ENCODE measurements at places on chromosomes 1 and 21. TPM values are rescaled to one million over a fixed set of nuclear protein-coding genes. Genes with fewer than 3 reads are reported as not detected.

The CYP4A22 gene
- total RNA-seq: not detected

The CFHR3 gene
- total RNA-seq: not detected

The PTPRU gene
- total RNA-seq: 2.4 TPM

The UBL4B gene
- total RNA-seq: not detected

The ATAD3B gene
- 16.4 TPM for total RNA-seq

The PPFIA4 gene
- 1.7 TPM for total RNA-seq

The LCE3D gene
- total RNA-seq: not detected

The C1orf87 gene
- not detected for total RNA-seq

The ZSWIM5 gene
- total RNA-seq: 11.1 TPM

The CLDN19 gene
- total RNA-seq: not detected

The SLC9A1 gene
- 122 TPM for total RNA-seq

The IFI44 gene
- total RNA-seq: 3.9 TPM

The FAM229A gene
- total RNA-seq: 8.9 TPM

The HNRNPCL2 gene
- total RNA-seq: not detected

The DCST1 gene
- not detected for total RNA-seq

The MMEL1 gene
- total RNA-seq: 7.8 TPM

The LCE2B gene
- total RNA-seq: not detected

The KLHDC8A gene
- 0.40 TPM for total RNA-seq

- no peak for DNase-seq
Measured at GRCh38 chr1:208029381-208030287, 118.7 kb upstream of the CD34 start.

- DNase-seq: no peak
Measured at GRCh38 chr1:89356658-89357400, 7.0 kb upstream of the GBP6 start.

- DNase-seq: no peak
Measured at GRCh38 chr1:42157667-42158066, 4.5 kb downstream of the GUCA2B start.

DNA sequence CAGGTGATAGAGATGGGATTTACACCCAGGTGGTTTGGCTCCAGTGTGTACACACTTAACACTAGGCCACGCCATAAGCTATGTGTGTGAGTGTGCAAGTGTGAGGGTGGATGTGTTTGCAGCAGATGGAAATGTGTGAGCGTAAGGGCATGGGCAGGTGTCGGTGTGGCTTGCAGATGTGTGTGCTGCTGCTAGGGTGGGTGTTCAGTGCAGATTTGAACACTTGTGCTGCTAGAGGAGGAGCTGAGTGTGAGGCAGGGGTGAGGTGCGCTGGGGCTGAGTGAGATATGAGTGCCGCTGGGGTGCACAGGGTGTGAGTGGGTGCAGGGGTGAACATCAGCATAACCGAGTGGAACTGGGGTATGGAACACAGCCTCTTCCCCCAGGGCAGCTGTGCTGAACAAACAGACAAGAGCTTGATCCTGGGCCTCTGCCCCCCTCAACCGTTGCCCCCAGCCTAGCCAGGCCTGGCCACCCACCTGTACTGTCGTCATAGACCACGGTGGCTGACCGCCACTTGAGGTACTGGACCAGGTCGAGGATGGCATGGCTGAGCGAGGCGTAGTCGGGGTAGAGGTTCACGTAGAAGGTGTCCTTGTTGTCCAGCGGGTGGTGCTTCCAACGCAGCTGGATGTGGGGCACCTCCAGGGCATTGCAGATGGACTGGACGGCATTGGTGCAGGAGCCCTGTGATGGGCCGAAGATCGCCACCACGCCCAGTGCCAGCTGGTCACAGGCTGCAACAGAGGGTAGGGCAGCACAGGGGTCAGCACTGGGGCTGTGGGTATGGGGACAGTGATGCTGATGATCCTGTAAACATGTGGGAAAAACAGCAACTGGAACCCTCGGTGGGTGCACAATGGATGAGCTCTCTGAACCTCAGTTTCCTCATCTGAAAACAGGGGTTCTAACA is 153.9 kb downstream of the GRIK3 start:
- no peak for DNase-seq

DNA sequence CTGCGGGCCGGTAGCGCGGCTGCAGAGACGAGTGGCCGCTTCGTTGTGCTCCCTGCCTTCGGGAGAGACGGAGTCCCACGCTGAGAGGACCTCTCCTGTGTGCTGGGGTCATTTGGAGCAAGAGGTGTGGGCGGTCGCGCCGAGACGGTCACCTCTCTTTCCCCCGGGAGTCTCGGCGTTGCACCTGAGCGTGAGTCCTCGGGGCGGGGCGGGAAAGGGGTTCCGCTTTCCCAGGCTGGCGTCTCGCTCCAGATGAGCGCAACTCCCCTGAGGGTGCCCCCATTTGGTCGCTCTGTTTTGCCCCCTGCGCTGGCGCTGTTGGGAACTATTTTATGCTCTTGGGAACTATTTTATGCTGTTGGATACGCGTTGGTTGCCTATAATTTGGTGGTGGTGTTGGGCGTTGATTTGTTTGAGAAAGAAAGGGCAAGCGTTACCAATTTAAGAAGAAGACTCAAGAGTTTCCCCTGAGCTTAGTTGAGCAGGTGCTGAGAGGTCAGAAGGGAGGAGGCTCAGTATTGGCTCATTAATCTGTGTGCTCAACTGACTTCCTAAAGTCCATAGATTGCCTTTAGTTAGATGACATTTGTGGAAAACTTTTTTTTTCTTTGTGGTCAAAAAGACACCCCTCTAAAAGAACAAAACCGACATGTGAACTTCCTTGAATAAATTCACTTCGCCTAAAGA is 683 bp downstream of the LRRC8B start:
- no peak for DNase-seq

DNA sequence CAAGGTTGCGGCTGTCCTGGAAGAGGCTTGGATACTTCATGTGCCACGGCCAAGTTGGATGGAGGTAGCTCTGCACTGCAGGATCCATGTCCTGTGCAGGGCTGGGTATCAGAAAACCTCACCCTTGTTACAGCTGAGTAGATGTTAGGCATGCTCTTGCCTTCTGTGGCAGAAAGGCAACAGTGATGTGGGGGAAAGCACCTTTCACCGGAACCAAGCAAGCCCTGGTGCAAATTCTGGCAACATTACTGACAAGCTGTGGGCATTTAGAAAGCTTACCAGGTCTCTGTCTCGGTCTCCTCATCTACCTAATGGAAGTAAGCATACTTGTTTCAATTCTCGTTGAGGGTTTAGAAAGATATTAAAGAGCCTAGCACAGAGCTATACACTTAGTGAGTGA is 14.5 kb upstream of the CDCA8 start:
- no peak for DNase-seq

DNA sequence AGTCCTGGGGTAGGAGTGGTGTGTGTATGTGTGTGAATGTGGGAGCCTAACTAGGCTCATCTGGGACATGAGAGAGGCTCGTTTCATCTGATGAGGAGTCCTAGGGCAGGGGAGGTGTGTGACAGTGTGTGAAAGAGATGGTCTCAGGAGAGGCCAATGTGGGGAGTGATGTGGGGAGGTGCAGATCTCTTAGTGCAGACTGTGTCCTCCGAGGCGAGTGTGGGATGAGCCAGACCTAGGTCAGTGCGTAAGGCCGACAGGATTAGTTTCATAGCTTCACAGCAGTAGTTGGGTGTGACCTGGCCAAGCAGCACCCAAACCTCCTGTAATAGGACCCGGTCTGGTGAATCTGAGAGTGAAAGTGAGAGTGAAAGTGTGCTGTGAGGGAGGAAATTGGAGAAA is 94.7 kb downstream of the LIPI start:
- DNase-seq: no peak

DNA sequence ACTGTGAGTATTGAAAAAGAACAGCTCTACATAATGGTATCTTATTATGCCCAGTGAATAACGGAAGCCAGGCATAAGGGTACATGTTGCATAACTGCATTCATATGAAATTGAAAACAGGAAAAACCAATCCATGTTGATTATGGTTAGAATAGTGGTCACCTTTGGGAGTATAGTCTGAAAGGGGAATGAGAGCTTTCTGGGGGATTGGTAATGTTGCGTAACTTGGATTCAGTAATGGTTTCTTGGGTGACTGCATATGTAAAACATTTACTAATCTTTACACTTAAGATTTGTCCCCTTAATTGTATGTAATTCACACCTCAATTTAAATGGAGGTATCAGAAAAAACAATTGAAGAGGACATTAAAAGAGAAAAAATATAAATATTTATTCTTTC is 292.1 kb downstream of the LMO4 start:
- DNase-seq: no peak

- DNase-seq: no peak
Measured at GRCh38 chr1:41536361-41536802, 51.9 kb upstream of the EDN2 start.

GRCh38 chr1:226210571-226211176 is 12.8 kb upstream of the MIXL1 start:
- DNase-seq: no peak

- no peak for DNase-seq
Measured at GRCh38 chr1:191993549-191993948, 164.7 kb upstream of the RGS18 start.

DNA sequence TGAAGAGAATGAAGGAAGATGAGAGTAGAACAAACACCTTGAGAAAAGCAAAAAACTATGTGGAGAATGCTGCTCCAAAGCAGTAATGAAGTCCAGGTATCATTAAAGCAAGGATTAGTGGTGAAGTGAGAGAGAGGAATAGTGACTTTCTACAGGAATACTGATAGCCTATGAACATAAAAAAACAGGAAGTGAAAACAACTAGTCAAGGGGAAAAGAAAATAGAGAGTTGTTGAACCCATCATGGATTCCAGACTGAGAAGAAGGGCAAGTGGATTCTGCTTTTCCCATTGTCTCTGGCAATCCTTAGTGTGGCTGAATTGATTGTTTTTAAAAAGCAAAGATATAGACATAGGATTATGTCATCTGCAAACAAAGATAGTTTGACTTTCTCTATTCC is 119.9 kb upstream of the LHX8 start:
- DNase-seq: no peak

DNA sequence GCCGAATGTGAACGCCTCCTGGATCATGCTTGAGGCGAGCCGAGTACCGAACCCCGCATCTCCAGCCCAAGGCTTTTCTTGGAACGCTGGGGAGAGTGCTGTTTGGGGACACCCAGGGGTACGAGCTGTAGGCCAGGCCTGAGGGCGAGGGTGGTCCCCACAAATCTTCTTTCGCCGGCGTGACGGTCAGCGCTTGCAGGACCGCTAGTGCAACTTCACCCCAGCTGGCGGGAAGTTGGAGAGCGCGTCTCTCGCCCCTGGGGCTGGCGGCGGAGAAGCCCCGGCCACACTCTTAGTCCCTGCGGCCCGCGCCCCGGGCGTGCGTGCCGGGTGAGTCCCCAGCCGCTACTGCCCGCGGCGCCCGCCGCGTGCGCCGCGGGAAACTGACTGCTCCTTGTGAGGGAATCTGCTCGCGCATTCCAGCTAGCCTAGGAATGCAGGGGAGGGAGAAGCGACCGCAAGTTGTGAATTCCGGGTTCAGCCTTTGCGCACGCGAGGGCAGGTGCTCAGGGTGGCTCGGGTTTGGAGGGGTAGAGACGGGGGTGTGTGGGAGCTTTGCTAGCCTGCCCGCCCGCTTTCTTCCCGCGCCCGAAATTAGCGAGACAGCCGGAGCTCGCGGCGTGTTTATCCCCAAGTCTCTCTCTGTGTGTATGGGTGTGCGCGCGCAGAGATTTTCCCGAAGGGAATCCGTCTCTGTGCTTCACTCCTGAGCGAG is 884 bp downstream of the LHX4 start:
- DNase-seq: no peak

DNA sequence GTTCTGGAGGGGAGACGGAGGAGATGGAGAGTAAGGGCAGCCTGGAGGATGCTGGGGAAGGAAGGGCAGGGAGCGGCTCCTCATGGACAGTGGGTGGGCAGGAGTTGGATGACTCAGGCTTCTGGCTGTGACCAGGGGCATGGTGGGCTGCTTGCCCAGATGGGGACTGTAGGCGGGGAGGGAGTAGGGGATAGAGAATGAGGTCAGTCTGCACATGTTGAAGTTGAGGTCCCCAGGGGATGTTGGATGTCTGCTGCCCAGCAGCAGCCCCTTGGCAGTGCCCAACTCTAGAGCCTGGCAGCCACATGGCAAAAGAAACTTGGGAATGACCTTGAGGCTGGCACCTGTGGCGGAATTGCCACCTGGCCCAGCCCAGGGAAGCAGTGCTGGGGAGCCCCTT is 6.4 kb downstream of the SELENON start:
- no peak for DNase-seq

- no peak for DNase-seq
Measured at GRCh38 chr1:244196571-244197285, 145.6 kb downstream of the ZBTB18 start.

GRCh38 chr1:75855734-75856133 is 59.1 kb downstream of the MSH4 start:
- DNase-seq: no peak

GRCh38 chr1:226985239-226985838 is 45.2 kb downstream of the COQ8A start:
- no peak for DNase-seq

- DNase-seq: no peak
Measured at GRCh38 chr1:12513181-12513580, 104.8 kb downstream of the DHRS3 start.

- no peak for DNase-seq
Measured at GRCh38 chr1:41149570-41149969, 92.5 kb downstream of the SCMH1 start.

DNA sequence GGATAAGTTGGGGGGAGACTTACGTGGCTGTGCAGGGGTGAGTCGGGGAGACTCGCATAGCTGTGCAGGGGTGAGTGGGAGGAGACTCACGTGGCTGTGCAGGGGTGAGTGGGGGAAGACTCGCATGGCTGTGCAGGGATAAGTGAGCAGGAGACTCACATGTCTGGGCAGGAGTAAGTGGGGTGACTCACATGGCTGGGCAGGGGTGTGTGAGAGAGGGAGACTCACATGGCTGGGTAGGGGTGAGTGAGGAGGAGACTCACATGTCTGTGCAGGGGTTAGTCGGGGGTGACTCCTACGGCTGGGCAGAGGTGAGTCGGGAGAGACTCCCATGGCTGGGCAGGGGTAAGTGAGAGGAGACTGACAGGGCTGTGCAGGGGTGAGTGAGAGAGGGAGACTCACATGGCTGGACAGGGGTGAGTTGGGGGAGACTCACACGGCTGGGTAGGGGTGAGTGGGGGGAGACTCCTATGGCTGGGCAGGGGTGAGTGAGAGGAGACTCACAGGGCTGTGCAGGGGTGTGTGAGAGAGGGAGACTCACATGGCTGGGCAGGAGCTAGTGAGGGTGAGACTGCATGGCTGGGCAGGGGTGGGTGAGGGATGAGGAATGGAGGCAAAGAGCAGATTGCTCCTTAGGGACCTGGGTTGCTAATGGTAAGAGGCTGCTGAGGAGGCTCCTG is 56.0 kb upstream of the ABCG1 start:
- DNase-seq: no peak

DNA sequence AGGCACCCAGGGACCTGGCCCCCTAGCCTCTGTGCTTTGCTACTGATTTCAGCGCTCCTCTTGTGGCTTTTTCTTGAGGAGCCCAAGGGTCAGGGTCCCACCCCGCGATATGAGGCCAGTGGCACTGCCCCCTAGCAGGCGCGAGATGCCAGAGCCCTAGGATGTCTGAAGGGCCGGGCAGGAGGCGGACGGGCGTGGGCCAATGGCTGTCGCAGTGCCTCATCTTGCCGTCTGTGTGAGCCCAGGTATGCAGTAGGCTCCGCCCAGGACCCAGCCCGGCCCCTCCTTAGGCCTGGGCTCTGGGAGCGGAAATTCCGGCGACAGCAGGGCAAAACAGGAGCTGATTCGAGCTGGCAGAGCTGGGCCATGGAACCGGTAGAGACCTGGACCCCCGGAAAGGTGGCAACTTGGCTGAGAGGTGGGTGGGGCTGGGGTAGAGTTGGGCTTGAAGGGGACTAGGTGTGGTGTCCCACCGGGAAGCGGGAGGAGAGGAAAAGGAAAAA is at the start of gene CNKSR1:
Gene CNKSR1, plus strand, starts transcription at position 310 of the 503 bp plus-strand sequence. Its CDS starts 57 bp downstream, at position 367.
- DNase-seq: peak; percentile 93

GRCh38 chr1:227391211-227391610 is 72.9 kb upstream of the CDC42BPA start:
- DNase-seq: no peak
